ENCODE measurements at places on chromosomes 1 and 21. TPM values are rescaled to one million over a fixed set of nuclear protein-coding genes. Genes with fewer than 3 reads are reported as not detected.

DNA sequence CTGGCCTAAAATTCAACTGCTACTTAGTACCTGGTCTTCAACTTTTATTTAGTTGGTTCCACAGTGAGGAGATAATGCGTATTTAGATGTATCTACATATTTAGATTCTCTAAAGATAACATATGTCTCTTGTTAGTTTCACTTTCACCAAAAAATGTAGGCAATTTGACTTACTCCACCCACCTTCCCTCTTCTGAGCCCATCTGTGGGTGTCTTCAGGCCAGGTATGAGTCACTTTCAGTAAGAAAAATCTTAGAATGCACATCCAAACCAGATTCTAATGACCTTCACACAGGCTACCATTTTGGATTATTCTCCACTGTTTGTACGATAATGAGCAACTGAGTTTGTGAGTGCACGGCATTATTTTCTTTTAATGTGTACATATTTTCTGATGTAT, 501.7 kb downstream of the NEGR1 start:
- H3K27ac ChIP-seq: no peak overlapping the region
- no peak for DNase-seq
- no peaks in the 10 kb centered on the region for H3K27me3 ChIP-seq

Gene ASPM
- 87.9 TPM for total RNA-seq

- peaks cover 55% of the 10 kb centered on the region for H3K4me1 ChIP-seq
- H3K36me3 ChIP-seq: peaks cover 35% of the 10 kb centered on the region
- peaks cover 3% of the 10 kb centered on the region for H3K27me3 ChIP-seq
- peak; percentile 31 for DNase-seq
- H3K27ac ChIP-seq: peak overlapping the region; percentile 76
Measured at GRCh38 chr1:33346927-33347649, 26.2 kb upstream of the A3GALT2 start.

Gene PRDX1
- total RNA-seq: 251 TPM

DNA sequence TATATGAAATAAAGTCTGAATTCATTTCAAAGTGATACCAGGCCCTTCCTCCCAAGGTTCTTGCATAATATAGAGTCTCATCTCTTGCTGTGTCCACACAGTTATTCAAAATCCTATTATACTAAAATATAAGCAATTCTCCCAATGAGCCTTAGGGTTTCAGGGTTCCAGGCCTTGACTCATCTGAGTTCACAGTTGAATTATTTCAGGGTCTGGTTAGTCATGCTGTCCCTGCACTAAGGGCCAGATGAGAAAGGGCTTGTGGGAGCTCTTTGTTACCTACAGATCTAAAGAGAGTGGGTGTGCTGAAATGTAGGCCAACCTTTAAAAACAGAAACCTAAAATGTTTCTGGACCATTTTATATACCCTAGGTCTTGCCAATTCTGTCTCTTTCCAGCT, 337.5 kb upstream of the LRRC7 start:
- H3K4me1 ChIP-seq: no peaks in the 10 kb centered on the region
- H3K27ac ChIP-seq: no peak overlapping the region
- no peaks in the 10 kb centered on the region for H3K27me3 ChIP-seq
- no peak for DNase-seq
- no peak overlapping the region for H3K4me3 ChIP-seq

Gene C8A
- total RNA-seq: not detected

GRCh38 chr1:239939602-239940001, 152.1 kb upstream of the FMN2 start:
- no peak overlapping the region for H3K4me3 ChIP-seq
- H3K4me1 ChIP-seq: no peaks in the 10 kb centered on the region
- no peaks in the 10 kb centered on the region for H3K27me3 ChIP-seq
- H3K36me3 ChIP-seq: no peaks in the 10 kb centered on the region
- DNase-seq: no peak

Gene AMY1A
- total RNA-seq: not detected

- H3K27ac ChIP-seq: no peak within 1 kb of the TSS
- H3K4me1 ChIP-seq: peaks cover 3% of the 10 kb centered on the region
- no peaks in the 10 kb centered on the region for H3K36me3 ChIP-seq
- DNase-seq: peak; percentile 31
Measured at GRCh38 chr1:204151552-204152309, at the start of gene ETNK2. Gene ETNK2 (minus strand): TSS chr1:204152044. CDS start chr1:204151852, 192 bp downstream.

DNA sequence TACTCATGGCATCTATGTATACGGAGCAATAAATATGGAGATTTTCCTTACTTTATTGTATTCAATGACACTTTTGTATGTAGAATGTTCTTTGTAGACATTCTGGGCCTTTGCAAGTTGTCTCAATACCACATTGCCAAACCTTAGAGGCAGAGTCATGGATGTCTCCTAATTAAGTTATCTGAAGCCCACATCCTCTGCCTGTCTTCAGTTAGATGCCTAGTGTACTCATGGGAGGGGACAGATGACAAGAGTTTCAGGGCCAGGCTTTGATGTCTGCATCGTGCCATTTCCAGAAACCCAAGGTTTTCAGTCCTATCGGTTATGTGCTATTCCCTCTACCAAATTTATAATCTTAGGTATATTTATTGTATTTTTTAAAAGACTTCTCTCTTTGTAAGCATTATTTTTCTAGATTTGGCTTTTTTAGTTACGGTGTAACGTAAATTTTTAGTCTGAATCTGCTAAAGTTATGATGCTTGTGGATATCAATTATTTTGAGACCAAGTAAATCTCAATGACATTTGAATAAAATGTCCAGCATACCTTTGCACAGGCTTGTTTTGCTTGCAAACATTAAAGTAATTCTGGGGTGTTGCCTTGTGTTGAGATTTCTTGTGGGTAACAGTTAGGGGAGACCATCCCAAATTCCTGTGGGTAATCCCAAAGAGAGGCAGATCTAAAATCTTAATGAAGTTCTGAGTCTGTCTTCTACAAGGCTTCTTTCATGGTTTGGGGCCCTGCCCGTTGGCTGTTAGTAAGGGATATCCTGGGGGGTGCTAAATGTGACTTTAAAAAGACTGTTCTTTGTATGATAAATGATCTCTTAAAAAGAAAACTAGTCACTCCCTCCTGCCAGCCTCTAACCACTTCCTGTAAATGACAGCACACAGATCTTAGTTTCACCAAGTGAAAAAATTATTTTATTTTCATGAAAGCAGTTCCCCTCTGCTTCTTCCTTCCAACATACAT, 8.0 kb upstream of the MACF1 start:
- H3K27ac ChIP-seq: peak overlapping the region; percentile 98
- peak; percentile 82 for DNase-seq
- no peaks in the 10 kb centered on the region for H3K27me3 ChIP-seq
- peaks cover 80% of the 10 kb centered on the region for H3K4me1 ChIP-seq
- H3K4me3 ChIP-seq: peak overlapping the region; percentile 71
- no peaks in the 10 kb centered on the region for H3K36me3 ChIP-seq

DNA sequence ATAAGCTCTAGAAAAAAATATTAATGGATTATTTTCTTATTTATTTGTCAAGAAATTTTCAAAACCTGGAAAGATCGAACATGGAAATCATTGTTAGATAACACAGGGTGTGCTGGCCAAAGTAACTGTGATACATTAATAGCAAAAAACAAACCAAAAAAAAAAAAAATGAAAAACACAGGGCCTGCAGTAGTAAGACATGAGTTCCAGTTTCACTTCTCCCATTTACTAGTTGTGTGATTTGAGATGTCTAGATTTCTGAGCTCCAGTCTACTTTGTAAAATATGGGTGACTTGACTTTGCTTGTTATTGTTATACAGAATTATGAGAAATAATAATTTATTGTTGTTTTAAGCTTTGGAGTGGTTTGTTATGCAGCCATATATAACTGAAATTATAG, 13.6 kb downstream of the FAM177B start:
- H3K4me3 ChIP-seq: no peak overlapping the region
- no peaks in the 10 kb centered on the region for H3K36me3 ChIP-seq
- no peak overlapping the region for H3K27ac ChIP-seq

DNA sequence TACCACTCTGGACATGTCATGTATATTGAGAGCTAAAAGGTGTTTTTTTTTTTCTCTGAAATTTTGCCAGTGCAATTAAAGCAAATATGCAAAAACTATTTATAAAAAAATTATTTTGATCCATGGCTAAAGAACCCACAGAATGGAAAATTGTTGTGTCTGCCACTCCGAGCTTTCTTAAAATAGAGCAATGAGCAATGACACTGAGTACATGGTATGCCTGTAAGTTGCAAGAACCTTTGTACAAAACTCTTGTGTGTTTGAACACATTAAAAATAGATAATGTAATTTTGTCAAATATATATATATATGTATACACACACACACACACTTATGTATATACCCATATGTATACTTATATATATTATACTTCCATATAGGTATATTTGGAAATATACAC, 1530.9 kb upstream of the B3GALT2 start:
- H3K27ac ChIP-seq: no peak overlapping the region
- H3K4me3 ChIP-seq: no peak overlapping the region
- no peaks in the 10 kb centered on the region for H3K27me3 ChIP-seq
- no peaks in the 10 kb centered on the region for H3K4me1 ChIP-seq
- no peak for DNase-seq

DNA sequence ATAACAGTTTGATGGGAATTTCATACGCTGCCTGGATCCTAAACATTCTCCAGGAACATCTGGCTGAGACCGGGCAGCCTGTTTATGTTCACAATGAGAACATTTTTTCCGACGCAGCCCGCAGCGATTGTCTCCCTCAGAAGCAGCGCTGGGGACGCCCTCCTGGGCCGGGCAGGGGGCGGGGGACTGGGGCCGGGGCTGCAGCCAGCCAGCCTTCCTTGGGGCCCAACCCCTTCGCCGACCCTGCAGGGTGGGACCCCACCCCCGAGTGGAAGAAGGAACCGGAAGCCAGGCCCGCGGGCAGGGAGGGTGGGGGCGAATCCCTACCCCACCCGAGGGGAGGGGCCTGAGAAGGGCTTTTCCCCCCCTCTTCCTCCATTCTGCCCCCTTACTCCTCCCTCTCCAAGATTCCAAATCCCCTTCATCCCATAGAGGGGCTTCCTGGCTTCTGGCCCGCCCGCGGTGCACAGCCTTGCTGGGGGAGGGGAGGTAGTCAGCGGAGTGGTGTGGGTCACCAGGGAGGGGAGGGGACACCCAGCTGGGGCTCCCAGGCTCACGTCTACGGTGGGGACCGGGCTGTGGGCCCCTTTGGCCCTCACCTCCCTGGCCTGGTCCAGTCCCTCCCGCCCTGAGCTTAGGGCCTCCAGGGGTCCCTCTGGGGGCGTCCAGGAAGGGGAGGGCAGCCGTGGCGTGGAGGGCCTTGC, 60.6 kb downstream of the WNT9A start:
- no peaks in the 10 kb centered on the region for H3K36me3 ChIP-seq
- no peaks in the 10 kb centered on the region for H3K27me3 ChIP-seq
- DNase-seq: peak; percentile 26
- peaks cover 11% of the 10 kb centered on the region for H3K4me1 ChIP-seq
- no peak overlapping the region for H3K4me3 ChIP-seq

- no peaks in the 10 kb centered on the region for H3K4me1 ChIP-seq
- no peak overlapping the region for H3K4me3 ChIP-seq
Measured at GRCh38 chr1:218946147-218946546, 227.5 kb upstream of the LYPLAL1 start.

Gene TRMT1L
- 20.5 TPM for total RNA-seq

- no peak overlapping the region for H3K4me3 ChIP-seq
- H3K27me3 ChIP-seq: no peaks in the 10 kb centered on the region
- peaks cover 85% of the 10 kb centered on the region for H3K4me1 ChIP-seq
- no peaks in the 10 kb centered on the region for H3K36me3 ChIP-seq
- DNase-seq: no peak
Measured at GRCh38 chr1:234958706-234959657, 169.7 kb downstream of the TOMM20 start.

- H3K27me3 ChIP-seq: peaks cover 42% of the 10 kb centered on the region
- H3K4me3 ChIP-seq: no peak overlapping the region
- no peaks in the 10 kb centered on the region for H3K4me1 ChIP-seq
- no peak overlapping the region for H3K27ac ChIP-seq
- H3K36me3 ChIP-seq: no peaks in the 10 kb centered on the region
Measured at GRCh38 chr1:202976633-202977032, 9.6 kb upstream of the CYB5R1 start.

DNA sequence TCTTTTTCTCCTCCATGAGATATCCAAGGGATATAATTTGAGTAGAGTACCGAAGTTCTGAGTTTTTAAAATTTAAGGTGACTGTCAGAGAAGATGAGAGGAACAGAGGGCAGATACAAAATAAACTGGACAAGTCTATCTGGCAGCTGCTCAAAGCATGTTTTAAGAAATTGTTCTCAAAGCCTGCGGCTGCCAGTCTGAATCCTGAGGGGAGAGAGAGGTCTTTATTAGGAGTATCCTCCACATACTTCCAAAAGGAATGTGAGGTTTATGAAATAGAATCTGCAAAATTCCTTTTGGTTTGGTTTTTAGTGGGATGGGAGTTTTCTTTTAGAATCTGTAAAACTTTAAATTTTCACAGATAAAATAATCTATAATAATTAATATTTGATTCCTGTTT, 41.3 kb downstream of the TTC13 start:
- H3K27ac ChIP-seq: no peak overlapping the region
- DNase-seq: no peak
- H3K4me3 ChIP-seq: no peak overlapping the region
- peaks cover 43% of the 10 kb centered on the region for H3K36me3 ChIP-seq

DNA sequence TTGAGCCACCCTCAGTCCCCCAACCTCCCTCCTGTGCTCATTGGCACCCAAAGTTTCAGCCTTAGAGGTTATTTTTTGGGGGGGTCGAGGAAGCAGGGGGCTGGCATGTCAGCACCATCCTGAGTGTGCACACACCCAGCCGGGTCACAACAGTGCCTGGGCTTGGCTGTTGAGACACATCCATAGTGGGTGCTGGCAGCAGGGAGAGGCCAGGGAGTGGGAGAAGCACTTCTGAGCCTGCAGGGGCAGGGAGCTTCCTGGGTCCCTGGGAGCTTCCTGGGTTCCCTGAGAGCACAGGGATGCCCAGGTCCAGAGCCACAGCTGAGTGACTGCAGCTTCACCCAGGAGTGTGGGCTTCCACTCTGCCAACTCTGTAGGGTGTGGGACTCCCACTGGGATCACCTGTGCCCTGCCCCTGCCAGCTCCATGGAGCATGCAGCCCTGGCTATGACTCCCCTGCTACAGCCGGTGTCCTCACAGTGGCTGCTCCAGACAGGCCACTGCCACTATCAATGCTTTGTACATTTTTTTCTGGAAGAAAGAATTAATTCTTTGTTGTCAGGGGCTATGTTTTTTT, 240.4 kb downstream of the PTGER3 start:
- H3K4me1 ChIP-seq: no peaks in the 10 kb centered on the region
- DNase-seq: no peak
- H3K36me3 ChIP-seq: no peaks in the 10 kb centered on the region
- no peaks in the 10 kb centered on the region for H3K27me3 ChIP-seq
- no peak overlapping the region for H3K27ac ChIP-seq

DNA sequence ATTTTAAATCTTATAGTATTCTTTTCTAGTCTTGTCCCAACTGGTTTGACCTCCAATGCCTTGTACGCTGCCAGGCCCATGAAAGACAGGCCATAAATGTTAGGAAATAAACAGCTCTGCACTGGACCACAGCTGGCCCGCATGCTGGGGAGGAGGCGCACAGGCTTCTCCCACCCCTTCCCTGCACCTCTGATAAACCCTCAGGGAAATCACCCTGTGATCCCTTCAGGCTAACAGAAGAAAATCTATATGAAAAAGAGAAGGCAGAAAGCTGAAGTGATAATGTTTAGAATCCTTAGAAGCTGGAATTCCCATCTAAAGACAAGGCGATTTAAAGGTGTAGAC, 41.5 kb downstream of the COLGALT2 start:
- peaks cover 10% of the 10 kb centered on the region for H3K4me1 ChIP-seq
- peaks cover 2% of the 10 kb centered on the region for H3K27me3 ChIP-seq
- H3K36me3 ChIP-seq: no peaks in the 10 kb centered on the region
- H3K27ac ChIP-seq: no peak overlapping the region
- no peak for DNase-seq

Gene ADGRL4
- total RNA-seq: not detected

Measured in activated CD8-positive, alpha-beta T cell treated with anti-CD3 and anti-CD28 coated beads, Interleukin-2, amount 10 ng/mL, durations not matched to agents 7 days and 5 days (primary cell).